CD4-positive, alpha-beta T cell treated with Interferon alpha-2 for 1 hour (primary cell): ENCODE measurements at places on chromosomes 6 and 20.

DNA sequence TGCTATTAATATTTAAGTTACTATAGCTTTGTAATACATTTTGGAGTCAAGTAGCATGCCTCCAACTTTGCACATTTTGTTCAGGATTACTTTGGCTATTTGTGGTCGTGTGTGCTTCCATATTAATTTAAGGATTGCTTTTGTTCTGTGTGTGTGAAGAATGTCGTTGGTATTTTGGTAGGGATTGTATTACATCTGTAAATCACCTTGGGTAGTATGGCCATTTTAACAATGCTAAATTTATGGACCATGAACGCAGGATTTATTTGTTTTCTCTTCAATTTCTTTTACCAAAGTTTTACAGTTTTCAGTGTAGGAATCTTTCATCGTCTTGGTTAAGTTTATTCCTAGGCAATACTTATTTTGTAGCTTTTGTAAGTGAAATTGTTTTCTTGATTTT lies 758.0 kb downstream of the FRK start:
- no peak for DNase-seq

- no peak for DNase-seq
Measured at GRCh38 chr6:43510827-43511163, 649 bp upstream of the LRRC73 start.

DNA sequence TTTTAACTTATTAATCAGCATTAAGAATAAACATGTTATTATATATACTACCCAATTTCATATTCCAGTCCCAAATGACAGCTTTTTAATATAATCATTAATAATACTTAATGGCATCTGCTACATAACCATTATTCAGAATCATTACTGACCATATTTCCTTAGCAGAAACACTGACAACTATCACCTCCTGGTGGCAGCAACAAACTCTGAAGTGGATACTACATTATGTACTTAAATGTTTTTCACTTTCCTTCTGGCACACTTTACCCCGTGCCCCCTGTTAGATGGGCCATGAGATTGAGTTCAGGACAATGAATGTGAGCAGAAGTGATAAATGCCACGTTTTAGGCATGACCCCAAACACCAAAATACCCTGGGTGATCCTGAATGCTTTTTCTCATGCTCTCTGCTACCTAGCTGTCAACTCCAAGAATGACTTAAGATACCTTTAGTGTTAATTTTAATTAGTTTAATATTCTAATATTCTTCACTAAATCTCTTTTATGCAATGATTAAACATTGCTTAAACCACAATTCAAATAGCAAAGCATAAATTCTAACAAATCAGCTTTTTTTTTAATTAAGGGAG lies 77.1 kb downstream of the LMBRD1 start:
- peak; percentile 5 for DNase-seq

GRCh38 chr6:168045706-168046620 lies 33.0 kb downstream of the FRMD1 start:
- DNase-seq = no peak

DNA sequence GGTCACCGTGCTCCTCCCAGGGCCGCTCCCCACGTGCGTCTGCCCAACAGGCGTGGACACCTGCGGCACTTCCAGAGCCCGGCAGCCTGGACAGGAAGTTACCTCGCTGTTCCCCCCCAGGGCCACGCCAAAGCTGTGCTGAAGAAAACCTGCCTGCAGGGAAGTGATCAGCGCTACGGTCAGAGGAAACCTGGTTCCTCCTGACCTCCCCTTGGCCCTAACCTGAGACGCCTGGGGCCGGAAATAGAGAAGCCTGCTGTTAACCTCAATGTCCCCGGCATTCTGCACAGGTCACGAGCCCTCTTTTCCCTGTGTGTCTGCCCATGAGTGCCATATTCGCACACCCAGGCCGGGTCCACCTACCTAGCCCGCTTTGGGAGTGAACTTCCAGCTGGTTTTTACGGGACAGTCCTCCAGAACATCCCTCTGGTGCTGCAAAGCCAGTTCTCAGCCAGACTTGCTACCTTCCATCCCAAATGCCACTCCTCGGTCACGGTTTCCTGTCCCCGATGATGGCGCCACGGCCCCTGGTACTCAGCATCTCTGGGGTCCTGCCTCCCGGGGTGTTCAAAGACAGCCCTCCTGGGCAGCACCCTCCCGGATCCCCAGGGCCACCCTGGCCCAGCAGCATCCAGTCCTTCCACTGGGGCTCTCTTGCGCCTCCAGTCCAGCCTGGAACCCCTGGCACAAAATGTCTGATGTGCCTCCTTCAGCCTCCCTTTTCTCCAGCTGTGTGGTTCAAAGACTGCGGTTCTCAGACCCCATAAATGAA lies 12.0 kb upstream of the IRF4 start:
- no peak for DNase-seq

DNA sequence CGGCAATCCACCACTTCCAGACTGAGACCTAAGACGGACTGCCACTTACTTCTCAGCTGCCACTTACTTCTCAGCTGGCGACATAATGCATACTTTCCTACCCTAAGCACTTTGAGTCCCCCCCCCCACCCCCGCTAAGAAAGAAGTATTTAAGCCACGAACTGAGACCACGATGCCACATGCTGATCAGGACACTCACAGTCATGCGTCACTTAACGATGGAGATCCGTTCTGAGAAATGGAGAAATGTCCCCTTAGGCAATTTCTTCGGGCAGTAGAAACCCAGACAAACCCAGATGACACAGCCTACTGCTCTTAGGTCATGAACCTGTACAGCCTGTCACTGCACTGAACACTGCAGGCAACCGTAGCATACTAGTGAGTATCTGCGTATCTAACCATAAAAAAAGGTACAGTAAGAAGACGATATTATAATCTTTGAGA lies 690 bp downstream of the IFNGR1 start:
- peak; percentile 78 for DNase-seq

GRCh38 chr6:166635013-166635970 lies 8.2 kb upstream of the RPS6KA2 start:
- no peak for DNase-seq

GRCh38 chr6:7750197-7750596 lies 24.3 kb downstream of the BMP6 start:
- no peak for DNase-seq
